Uterine smooth muscle cell (primary cell): ENCODE measurements at places on chromosomes 6 and 20. TPM values are rescaled to one million over a fixed set of nuclear protein-coding genes. Genes with fewer than 3 reads are reported as not detected.

Gene C20orf144
- total RNA-seq = under 0.01 and 0.11 TPM in 2 replicates

Gene UQCC2
- total RNA-seq = 31.3 and 42.6 TPM in 2 replicates

Gene EDN3
- total RNA-seq = not detected in 2 replicates

Gene SFTA2
- total RNA-seq = not detected in 2 replicates

Gene SOBP
- 10.2 and 15.4 TPM in 2 replicates for total RNA-seq

Gene SEMG1
- total RNA-seq = not detected in 2 replicates

Gene KCNG1
- total RNA-seq = 78.0 and 103 TPM in 2 replicates

Gene CST7
- 0.37 TPM in 1 of 2 replicates, not detected in the other for total RNA-seq

Gene SNX21
- 58.0 and 65.3 TPM in 2 replicates for total RNA-seq

Gene C2
- total RNA-seq = 0.77 and 2.0 TPM in 2 replicates

Gene SNAP25
- 0.25 and 0.44 TPM in 2 replicates for total RNA-seq

Gene RAMACL
- total RNA-seq = 2.1 and 2.3 TPM in 2 replicates
